ENCODE measurements at places on chromosomes 1 and 21. TPM values are rescaled to one million over a fixed set of nuclear protein-coding genes. Genes with fewer than 3 reads are reported as not detected.

DNA sequence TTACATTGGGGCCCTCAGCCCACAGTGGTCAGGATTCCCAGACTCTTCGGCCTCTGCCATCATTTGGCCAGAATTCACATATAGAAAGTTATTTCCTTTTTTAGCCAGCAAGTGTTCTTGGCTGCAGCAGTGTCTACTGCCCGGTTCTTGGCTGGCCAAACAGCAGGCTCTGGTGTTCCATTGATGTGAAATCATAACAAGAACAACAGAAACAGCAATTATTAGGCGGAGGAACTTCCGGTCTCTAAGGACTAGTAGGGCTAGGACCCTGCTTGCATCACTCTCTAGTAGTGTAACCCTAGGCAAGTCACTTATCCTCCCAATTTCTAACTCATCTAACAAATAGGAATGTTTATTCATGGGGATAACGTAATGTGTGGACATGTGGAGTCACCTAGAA, 8.7 kb upstream of the GJA5 start:
- peak; percentile 7 for DNase-seq

The TTC39A gene
- total RNA-seq = 4.1 TPM

GRCh38 chr1:112618721-112619517, at the start of gene ST7L:
Gene ST7L (minus strand): TSS chr1:112619141. CDS start chr1:112619113, 28 bp downstream.
- DNase-seq = peak; percentile 88

The OR13G1 gene
- total RNA-seq = not detected

GRCh38 chr1:177448652-177449357, 278.0 kb downstream of the BRINP2 start:
- DNase-seq = no peak
